ENCODE measurements at places on chromosomes 3 and 15. TPM values are rescaled to one million over a fixed set of nuclear protein-coding genes. Genes with fewer than 3 reads are reported as not detected.

Gene C15orf62
- 0.73 TPM for total RNA-seq

Gene SEMA6D
- under 0.01 TPM for total RNA-seq

Gene ALDH1A2
- 2.0 TPM for total RNA-seq

Gene P2RY1
- 3.1 TPM for total RNA-seq

Gene HRH1
- total RNA-seq, result 2.4 TPM

Gene C2CD4A
- 0.21 TPM for total RNA-seq

Gene FBXW12
- not detected for total RNA-seq

Data from mononuclear cell (primary cell).